RWPE1 (cell line): ENCODE measurements at places on chromosomes 2 and 18.

DNA sequence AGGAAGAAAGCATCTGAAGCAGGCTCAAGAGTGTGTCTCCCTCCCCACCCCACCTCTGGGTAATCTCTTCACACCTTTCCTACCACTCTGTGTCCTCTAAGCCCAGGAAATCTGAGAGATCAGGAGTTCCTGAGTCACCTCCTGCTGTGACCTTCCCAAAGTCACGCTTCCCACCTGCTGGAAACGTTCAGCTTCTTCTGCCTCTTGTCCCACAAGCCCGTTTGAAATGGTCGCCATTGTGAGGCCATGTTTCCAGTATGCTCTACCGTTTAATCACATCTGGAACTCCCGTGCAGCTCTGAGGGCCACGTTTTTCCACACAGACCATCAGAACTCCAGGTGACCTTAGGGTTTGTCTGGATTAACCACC lies 25.9 kb downstream of the GREB1 start:
- no peak for DNase-seq

GRCh38 chr2:129585760-129586159 lies 393.7 kb upstream of the RAB6C start:
- no peak for DNase-seq

- DNase-seq, result no peak
Measured at GRCh38 chr18:74153377-74153776, 5.1 kb downstream of the TIMM21 start.

- peak; percentile 61 for DNase-seq
Measured at GRCh38 chr2:206981739-206982340, 42.5 kb downstream of the CPO start.
